T-cell (primary cell): ENCODE measurements at places on chromosomes 13 and 19.

DNA sequence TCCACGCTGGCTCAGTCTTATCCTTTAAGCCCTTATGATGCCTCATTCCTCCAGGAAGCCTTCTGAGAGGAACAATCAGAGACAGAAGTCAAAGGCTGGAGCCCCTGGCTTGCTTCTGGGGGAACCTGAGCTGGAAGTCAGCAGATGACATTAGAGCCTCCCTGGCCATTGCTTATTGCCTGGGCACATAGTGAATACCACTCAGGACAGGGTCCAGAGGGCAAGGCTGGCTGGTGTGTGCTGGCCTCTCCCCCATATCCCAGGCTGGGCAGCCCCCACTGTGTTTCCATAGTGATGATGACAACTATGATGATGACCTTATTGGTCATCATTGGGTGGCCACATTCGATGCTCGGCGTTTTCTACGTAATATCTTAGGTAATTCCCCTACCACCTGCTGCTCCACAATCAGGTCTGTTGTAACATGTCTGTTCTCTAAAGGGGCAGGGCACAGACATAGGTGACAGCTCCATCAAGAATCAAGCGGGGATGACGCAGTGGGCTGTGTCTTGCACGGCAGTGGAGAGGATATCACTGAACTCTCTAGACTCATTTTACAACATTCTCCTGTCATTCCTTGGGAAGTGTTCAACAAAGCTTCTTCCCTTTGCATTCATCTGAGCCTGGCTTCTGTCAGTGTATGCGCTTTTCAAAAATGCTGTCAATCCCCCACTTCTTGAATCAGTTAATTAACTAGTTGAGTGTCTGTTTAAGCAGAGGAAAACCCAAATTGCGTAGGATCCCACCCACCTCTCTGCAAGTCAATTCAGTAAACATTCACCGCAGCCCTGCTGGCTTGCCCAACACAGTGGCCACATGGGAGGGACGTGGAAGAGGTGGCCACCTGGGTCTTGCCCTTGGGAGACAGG lies 89.4 kb upstream of the TSHZ3 start:
- no peak for DNase-seq

DNA sequence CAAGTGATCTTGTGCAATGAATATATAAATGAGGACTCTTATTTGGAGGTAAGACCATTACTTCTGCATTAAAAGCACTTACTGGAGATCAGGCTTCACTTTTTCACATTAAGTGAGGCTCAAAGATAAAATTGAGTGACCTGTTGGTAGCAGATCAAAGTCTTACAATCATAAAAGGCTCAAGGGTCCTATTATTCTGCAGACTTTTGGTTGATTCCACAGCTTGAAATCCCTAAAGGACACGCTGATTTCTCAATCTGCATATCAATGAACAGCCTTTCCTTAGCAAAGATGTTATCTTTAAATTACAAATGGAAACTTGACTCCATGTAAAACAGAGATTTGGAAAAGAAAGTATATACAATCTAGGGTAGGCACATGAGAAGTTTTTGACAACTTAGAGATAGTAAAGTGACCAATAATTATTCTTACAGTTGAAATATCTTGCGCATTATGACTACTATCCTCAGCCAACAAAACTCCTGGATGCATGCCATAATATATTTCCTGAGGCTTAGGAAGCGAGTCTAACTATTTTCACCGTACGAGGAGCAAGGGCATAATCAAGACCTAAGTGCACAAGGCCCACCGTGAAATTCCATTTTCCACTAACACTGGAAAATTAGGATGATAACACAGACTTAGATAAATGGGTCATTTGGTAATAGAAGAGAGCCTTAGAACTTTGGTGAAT lies 640.7 kb downstream of the LIG4 start:
- DNase-seq, result no peak

- DNase-seq, result peak; percentile 28
Measured at GRCh38 chr13:111216166-111216960, 101.3 kb downstream of the ARHGEF7 start.

DNA sequence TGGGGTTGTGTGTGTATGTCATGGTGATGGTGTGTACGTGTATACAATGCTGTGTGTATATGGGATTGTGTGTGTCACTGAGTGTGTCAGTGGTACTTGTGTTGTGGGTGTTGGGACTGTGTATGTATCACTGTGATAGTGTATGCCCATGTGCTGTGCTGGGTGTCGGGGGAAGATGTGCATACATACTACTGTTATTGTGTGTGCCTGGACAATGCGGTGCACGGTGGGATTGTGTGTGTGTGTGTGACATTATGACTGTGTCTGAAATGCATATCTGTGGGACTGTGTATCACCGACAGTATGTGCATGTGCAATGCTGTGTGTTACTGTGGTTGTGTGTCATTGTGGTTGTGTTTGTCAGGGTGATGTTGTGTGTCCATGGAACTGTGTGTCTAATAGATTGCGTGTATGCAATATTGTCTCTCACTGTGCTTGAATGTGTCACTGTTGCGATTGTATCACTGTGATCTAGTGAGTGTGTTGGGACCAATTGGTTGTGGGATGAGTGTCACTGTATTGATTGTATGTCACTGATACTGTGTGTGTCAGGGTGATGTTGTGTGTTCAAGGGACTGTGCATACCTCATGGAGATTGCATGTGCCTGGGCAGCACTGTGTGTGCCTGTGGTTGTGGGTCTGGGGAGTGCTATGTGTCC lies 11.0 kb upstream of the BBC3 start:
- no peak for DNase-seq

GRCh38 chr19:38288123-38288855 lies 15.8 kb upstream of the C19orf33 start:
- DNase-seq, result no peak

- no peak for DNase-seq
Measured at GRCh38 chr19:6828698-6829633, 56.5 kb downstream of the VAV1 start.

- no peak for DNase-seq
Measured at GRCh38 chr13:97445522-97446187, 11.7 kb downstream of the RAP2A start.

GRCh38 chr13:55214841-55215345 lies 1925.8 kb upstream of the PRR20A start:
- DNase-seq, result no peak

DNA sequence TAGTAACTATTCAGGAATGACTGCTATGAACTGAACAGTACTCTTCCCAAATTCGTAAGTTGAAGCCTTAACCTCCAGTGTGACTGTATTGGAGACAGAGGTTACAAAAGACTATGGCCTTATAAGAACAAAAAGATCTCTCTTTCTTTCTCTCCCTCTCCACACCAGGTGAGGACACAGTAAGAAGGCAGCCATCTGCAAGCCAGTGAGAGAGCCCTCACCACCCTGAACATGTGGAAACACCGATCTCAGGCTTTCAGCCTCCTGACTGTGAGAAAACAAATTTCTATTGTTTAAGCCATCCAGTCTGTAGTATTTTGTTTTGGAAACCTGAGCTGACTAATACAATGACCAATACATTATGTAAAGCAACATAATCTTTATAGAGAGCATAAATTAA lies 888.9 kb downstream of the SLITRK1 start:
- DNase-seq, result no peak

- DNase-seq, result no peak
Measured at GRCh38 chr13:39490136-39490535, 112.9 kb downstream of the LHFPL6 start.

DNA sequence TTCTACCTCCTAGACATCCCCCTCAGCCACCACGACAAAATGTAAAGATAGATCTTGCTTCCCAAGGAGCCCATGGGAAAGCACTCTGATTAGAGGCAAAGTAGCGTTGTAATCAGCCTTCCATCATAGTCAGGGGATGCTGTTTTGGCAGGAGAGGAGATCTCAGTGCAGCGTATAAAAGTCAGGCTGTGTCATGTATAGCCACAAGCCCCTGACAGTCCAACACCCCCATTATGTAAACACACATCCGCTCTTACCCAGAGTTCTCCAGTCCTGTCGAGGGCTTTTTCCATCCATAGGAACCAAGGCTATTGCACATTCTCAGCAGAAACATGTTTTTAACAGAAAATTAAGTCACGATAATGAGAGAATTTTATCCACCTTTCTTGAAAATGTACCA lies 156.3 kb downstream of the CYSLTR2 start:
- DNase-seq, result no peak

DNA sequence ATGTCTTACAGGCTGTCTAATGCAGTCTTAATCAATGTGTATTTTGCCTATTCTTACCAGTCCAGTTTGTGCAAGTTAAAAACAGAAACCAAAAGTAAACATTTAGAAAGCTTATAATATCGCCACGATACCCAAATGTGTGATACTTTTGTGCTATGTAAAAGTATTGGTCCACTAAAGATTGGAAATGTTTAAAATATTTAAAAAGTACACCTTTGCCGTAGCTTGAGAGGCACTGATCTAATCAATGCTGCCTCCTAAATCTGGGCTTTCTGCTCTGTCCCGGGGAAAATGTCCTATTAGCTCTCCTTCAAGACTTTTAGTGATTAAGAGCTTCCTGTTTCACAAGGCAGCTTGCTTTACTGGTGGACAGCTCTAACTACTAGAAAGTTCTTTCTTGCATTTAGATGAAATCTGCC lies 64.7 kb downstream of the DNAJC15 start:
- DNase-seq, result no peak

- DNase-seq, result peak; percentile 38
Measured at GRCh38 chr13:26929971-26930730, 169.6 kb upstream of the GPR12 start.
